Smooth muscle cell of the coronary artery (primary cell): ENCODE measurements at places on chromosomes 12 and 14. TPM values are rescaled to one million over a fixed set of nuclear protein-coding genes. Genes with fewer than 3 reads are reported as not detected.

Gene TAS2R14
- total RNA-seq, result 1.6 and 2.5 TPM in 2 replicates

Gene SPTB
- total RNA-seq, result 0.15 TPM in 1 of 2 replicates, not detected in the other

Gene PDE3A
- total RNA-seq, result 2.7 and 32.4 TPM in 2 replicates

Gene NRL
- total RNA-seq, result 0.47 and 1.2 TPM in 2 replicates

Gene RFLNA
- 0.35 and 6.8 TPM in 2 replicates for total RNA-seq

Gene OGFOD2
- 5.4 and 9.2 TPM in 2 replicates for total RNA-seq

Gene TRIAP1
- total RNA-seq, result 14.6 and 24.8 TPM in 2 replicates

Gene HOXC10
- total RNA-seq, result not detected in 2 replicates

Gene SLC7A8
- 0.15 and 16.1 TPM in 2 replicates for total RNA-seq

Gene DNAH10
- under 0.01 and 0.12 TPM in 2 replicates for total RNA-seq

Gene CTSG
- total RNA-seq, result not detected in 2 replicates

Gene POTEM
- total RNA-seq, result not detected in 2 replicates
